ENCODE measurements at places on chromosomes 7 and 10.
A peak's percentile ranks its signal among the peaks of the same experiment; 100 is the strongest.

DNA sequence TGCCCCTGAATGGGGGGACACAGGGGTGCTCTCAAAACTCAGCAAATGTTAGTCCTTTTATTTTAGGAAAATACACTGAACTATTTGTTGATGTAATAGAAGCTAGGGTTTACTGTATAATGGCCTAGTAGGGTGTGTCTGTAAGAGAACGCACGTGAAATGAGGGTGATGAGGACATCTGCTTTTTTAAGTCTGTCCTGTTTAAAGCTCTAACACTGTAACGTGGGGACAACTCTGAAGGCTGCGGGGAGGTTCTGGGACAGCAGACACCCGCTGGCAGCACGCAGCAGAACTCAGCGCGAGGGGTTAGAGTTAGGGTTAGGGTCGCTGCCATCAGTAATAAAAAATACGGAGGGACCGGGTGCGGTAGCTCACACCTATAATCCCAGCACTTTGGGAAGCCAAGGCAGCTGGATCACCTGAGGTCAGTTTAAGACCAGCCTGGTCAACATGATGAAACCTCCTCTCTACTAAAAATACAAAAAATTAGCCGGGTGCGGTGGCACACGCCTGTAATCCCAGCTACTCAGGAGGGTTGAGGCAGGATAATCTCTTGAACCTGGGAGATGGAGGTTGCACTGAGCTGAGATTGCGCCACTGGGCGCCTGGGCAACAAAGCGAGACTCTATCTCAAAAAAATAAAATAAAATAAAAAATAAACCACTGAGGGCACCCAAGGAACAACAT lies 98.0 kb downstream of the CTBP2 start:
- no peak for DNase-seq

- DNase-seq: no peak
Observed at GRCh38 chr10:12643279-12643678, 293.9 kb downstream of the CAMK1D start.

DNA sequence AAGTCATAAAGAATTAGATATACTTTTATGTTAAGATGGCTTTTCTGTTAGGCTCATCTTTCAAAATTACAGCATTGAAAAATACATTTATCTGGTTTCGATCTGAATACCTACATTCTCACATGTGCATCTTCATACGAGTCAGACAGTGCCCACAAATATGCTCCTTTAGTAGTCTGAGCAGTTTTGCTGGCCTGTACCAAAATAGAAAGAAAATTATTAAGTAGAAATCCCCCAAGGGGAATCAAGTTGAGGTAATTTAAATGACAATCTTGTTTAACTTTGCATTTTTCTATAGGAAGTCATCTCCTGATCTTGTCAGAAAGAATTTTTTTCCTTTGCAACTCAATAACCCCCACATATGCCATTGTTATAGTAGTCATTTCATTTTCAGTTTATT lies 287.4 kb upstream of the SEMA3D start:
- no peak for DNase-seq

DNA sequence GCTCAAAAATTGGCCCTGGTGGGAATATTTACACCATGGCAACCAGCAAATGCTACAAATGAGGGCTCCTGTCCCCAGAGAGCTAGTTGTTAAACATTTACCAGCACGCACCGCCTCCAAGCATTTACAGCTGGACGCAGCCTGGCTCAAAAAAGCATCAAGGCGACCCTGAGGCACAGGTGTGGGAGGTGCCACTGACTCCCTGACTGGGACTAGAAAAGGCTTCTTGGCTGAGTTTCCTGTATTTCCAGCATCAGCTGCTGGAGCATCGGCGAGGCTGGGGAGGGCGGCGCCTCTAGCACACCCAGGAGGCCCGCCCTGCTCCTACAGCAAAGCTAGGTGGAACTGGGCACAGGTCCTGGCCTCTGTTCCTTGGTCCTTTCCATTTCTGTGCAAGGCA lies 43.5 kb upstream of the ZRANB1 start:
- no peak for DNase-seq

- no peak for DNase-seq
Observed at GRCh38 chr10:133359554-133359971, 1.7 kb upstream of the FUOM start.

GRCh38 chr7:140062118-140062527 lies 628 bp downstream of the PARP12 start:
- DNase-seq: peak; percentile 83

DNA sequence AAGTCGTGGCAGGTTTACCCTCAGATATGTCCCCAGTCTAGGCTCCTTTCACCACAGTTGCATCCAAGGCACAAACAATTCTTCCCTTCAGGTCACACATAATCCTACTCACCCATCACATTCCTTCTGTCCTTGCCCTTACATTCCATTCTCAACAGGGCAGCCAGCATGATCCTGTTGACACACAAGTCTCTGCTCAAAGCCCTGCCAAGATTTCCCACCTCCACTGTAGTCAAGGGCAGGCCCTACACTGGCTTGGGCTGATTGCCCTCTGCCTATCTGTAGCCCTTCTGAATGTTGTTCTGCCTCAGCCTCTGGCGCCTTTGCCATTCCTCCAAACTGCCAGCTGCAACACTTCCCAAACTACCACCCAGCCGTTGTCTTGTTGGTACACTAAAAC lies 187.9 kb upstream of the AKR1E2 start:
- DNase-seq: no peak

- DNase-seq: no peak
Observed at GRCh38 chr10:130786365-130786966, 525.1 kb downstream of the TCERG1L start.

- DNase-seq: no peak
Observed at GRCh38 chr7:55191926-55192692, 173.0 kb upstream of the LANCL2 start.

GRCh38 chr7:7214398-7215347 lies 32.3 kb downstream of the C1GALT1 start:
- no peak for DNase-seq

Data from common myeloid progenitor, CD34-positive (primary cell).